ENCODE measurements at places on chromosomes 5 and 9. TPM values are rescaled to one million over a fixed set of nuclear protein-coding genes. Genes with fewer than 3 reads are reported as not detected.

Gene RAPGEF6
- 8.7 TPM for polyA plus RNA-seq

DNA sequence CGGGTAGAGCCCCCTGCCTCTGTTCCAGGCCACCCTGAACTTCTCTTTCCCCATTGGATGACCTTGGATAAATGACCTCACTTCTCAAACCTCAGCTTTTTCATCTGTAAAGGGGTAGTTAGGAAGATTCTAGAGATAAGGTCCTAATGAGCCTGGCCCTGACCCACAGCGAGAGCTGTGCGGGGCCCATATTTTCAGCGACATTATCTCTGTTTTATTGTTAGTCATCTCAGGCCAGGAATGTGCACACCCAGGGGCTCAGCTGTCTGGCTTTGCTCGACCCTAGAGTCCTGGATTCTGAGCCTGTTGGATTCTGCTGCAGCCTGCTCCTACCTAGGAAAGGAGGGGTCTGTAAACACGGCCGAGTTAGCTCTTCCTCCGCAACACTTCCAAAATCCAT lies 81.2 kb upstream of the LMX1B start:
- no peak for DNase-seq
- H3K27me3 ChIP-seq, result peaks cover 6% of the 10 kb centered on the region
- no peaks in the 10 kb centered on the region for H3K36me3 ChIP-seq
- no peak overlapping the region for H3K27ac ChIP-seq

GRCh38 chr5:131615957-131616356 lies 19.1 kb downstream of the RAPGEF6 start:
- DNase-seq, result no peak
- no peak overlapping the region for H3K4me3 ChIP-seq
- H3K36me3 ChIP-seq, result no peaks in the 10 kb centered on the region
- no peaks in the 10 kb centered on the region for H3K4me1 ChIP-seq
- no peaks in the 10 kb centered on the region for H3K27me3 ChIP-seq
- H3K27ac ChIP-seq, result no peak overlapping the region

DNA sequence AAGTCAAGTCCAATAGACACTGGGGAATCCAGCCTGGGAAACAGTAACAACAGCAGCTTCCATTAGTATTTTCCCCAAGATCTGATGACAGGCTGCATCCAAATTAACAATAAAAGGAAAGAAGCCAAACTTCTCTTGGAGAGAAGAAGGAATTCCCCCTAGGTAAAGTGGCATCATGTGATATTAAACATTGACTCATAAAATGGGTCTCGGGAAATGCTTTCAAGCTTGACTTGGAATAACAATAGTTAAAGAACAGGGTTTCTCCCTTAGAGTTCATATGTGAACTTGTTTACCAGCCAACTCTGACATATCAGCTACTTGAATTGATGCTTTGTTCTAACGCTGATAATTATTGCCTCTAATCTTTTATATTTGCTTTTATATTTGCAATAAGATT lies 45.4 kb downstream of the ENTREP1 start:
- DNase-seq, result no peak
- no peaks in the 10 kb centered on the region for H3K36me3 ChIP-seq
- H3K27ac ChIP-seq, result no peak overlapping the region
- no peak overlapping the region for H3K4me3 ChIP-seq
- no peaks in the 10 kb centered on the region for H3K27me3 ChIP-seq

DNA sequence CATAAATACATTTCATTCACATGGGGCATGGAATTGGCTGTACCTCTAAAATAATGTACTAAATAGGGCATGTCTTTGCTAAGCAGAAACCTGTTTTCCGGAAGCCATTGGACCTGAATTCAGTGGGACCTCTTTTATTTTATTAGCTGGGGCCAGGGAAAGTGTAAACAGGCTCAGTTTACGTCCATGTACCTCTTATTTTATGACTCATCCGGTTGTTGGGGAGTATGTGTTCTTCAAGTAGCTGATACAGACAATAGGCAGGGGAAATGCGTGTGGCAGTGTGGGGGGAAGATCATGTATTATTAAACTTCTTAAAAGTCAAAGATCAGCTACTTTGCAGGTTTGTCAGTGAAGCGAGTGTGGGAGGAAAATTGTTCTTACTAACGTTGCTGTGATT lies 1.4 kb upstream of the GDNF start:
- peak overlapping the region; percentile 80 for H3K27ac ChIP-seq
- no peak overlapping the region for H3K4me3 ChIP-seq
- no peaks in the 10 kb centered on the region for H3K27me3 ChIP-seq
- no peaks in the 10 kb centered on the region for H3K36me3 ChIP-seq
- H3K4me1 ChIP-seq, result peaks cover 20% of the 10 kb centered on the region

- H3K27me3 ChIP-seq, result no peaks in the 10 kb centered on the region
- H3K4me3 ChIP-seq, result no peak overlapping the region
- DNase-seq, result no peak
- no peaks in the 10 kb centered on the region for H3K36me3 ChIP-seq
- no peaks in the 10 kb centered on the region for H3K4me1 ChIP-seq
- no peak overlapping the region for H3K27ac ChIP-seq
Measured at GRCh38 chr5:93911609-93912008, 170.2 kb upstream of the POU5F2 start.

DNA sequence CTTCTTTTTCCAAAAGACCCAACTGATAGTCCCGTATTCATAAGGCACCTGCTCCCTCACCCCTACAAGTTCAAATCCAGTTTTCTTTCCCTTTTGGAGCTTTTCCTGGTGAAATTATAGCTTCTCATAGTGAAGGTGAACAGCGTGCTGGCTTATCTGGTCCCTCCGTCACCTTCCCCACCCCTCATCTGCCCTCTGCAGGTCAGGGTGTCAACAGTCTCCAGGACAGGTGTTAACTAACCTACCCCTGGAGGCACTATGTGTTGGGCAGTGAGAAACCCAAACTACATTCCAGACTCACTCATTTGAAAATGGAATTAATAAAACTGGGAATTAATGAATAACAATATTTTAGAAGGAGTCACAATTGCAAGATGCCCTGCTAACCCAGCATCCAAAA lies 109.0 kb upstream of the TAS2R1 start:
- no peaks in the 10 kb centered on the region for H3K27me3 ChIP-seq
- H3K4me3 ChIP-seq, result no peak overlapping the region
- no peak for DNase-seq

GRCh38 chr5:138243794-138244193 lies 30.6 kb downstream of the GFRA3 start:
- peaks cover 41% of the 10 kb centered on the region for H3K27me3 ChIP-seq
- H3K4me1 ChIP-seq, result peaks cover 3% of the 10 kb centered on the region
- DNase-seq, result no peak

- no peak overlapping the region for H3K4me3 ChIP-seq
- H3K27me3 ChIP-seq, result no peaks in the 10 kb centered on the region
Measured at GRCh38 chr5:168734620-168735300, 155.6 kb upstream of the PANK3 start.

DNA sequence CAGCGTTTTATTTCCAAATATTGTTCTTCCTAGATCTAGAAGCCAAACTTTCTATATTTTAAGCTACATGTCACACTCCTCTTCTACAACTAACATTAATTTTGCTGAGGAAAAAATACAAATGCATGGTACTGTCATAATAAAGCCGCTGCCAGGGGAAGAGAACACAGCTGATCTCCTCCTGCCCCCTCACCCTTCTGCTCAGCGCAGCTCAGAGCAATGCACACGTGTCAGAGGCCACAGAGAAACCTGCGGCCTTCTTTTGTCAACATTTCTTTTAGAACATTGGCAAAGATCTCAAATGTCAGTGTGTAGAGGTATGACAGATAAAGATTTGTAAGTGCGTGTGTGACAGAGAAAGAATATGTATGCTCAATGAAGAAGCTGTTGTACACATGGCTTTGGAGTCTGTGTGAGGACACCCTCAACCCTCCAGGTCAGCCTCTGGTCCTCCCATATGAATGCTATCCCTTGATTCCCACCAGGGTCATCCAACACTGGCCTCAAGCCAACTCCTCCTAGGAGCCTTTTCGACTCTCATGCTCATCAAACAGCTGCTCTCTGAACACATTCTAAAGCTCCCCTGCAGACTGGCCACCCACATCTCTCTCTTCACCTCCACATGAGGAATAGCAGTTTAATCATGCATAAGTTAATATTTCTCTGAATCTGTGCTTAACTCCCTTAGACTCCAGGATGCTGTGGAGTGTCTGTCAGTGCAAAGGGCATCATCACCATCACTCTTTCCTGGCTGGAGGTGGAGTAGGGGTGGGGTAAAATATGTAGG lies 40.9 kb downstream of the TAS2R1 start:
- no peaks in the 10 kb centered on the region for H3K27me3 ChIP-seq
- H3K4me3 ChIP-seq, result no peak overlapping the region
- H3K27ac ChIP-seq, result no peak overlapping the region
- no peak for DNase-seq

Gene IFNA21
- not detected for polyA plus RNA-seq

DNA sequence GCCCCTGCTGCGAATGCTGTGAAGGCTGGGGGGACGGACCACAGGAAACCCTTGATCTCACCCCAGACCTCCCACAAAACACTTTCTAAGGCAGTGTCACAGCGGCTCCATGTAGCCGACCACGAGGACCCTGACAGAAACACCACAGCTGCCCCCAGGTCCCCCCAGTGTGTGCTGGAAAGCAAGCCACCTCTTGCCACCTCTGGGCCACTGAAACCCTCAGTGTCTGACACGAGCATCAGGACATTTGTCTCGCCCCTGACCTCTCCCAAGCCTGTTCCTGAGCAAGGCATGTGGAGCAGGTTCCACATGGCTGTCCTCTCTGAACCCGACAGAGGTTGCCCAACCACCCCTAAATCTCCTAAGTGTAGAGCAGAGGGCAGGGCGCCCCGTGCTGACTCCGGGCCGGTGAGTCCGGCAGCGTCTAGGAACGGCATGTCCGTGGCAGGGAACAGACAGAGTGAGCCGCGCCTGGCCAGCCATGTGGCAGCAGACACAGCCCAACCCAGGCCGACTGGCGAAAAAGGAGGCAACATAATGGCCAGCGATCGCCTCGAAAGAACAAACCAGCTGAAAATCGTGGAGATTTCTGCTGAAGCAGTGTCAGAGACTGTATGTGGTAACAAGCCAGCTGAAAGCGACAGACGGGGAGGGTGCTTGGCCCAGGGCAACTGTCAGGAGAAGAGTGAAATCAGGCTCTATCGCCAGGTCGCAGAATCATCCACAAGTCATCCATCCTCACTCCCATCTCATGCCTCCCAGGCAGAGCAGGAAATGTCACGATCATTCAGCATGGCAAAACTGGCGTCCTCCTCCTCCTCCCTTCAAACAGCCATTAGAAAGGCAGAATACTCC lies 84.7 kb downstream of the GOLPH3 start:
- no peak overlapping the region for H3K27ac ChIP-seq
- no peak for DNase-seq
- H3K4me1 ChIP-seq, result no peaks in the 10 kb centered on the region
- H3K36me3 ChIP-seq, result peaks cover 3% of the 10 kb centered on the region
- no peak overlapping the region for H3K4me3 ChIP-seq
- no peaks in the 10 kb centered on the region for H3K27me3 ChIP-seq

- DNase-seq, result no peak
- no peak overlapping the region for H3K27ac ChIP-seq
- H3K4me1 ChIP-seq, result no peaks in the 10 kb centered on the region
- H3K27me3 ChIP-seq, result no peaks in the 10 kb centered on the region
- no peak overlapping the region for H3K4me3 ChIP-seq
- no peaks in the 10 kb centered on the region for H3K36me3 ChIP-seq
Measured at GRCh38 chr5:125151150-125151900, 404.9 kb upstream of the ZNF608 start.

DNA sequence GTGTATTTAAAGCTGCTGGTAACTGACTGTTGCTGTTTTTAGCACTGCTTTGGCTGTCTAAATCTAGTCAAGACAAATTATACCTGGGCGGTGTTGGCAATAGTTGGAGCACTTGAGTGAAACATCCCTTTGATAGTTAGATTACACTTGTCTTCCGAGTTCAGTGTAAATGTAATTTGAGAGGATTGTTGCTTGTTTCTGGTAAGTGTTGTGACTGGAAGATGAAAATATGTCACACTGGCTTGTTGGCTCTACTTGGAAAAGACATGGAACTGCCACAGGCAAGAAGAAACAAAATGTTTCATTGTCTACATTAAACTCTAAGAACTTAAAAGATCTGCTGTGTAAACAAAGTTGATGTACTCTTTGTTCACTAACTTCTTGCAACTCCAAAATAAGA lies 49.2 kb upstream of the PTPRD start:
- no peaks in the 10 kb centered on the region for H3K36me3 ChIP-seq
- DNase-seq, result no peak
- no peak overlapping the region for H3K4me3 ChIP-seq
- H3K27ac ChIP-seq, result no peak overlapping the region

Gene RIC1
- 19.6 TPM for polyA plus RNA-seq

- DNase-seq, result no peak
- H3K27ac ChIP-seq, result no peak overlapping the region
- H3K36me3 ChIP-seq, result no peaks in the 10 kb centered on the region
- H3K27me3 ChIP-seq, result peaks cover 8% of the 10 kb centered on the region
- H3K4me3 ChIP-seq, result no peak overlapping the region
- no peaks in the 10 kb centered on the region for H3K4me1 ChIP-seq
Measured at GRCh38 chr9:89978185-89978584, 373.4 kb downstream of the GADD45G start.

- peaks cover 2% of the 10 kb centered on the region for H3K4me1 ChIP-seq
- no peaks in the 10 kb centered on the region for H3K36me3 ChIP-seq
- peak overlapping the region; percentile 15 for H3K4me3 ChIP-seq
- H3K27ac ChIP-seq, result no peak overlapping the region
- DNase-seq, result no peak
- no peaks in the 10 kb centered on the region for H3K27me3 ChIP-seq
Measured at GRCh38 chr9:10268531-10269485, 344.0 kb downstream of the PTPRD start.

- H3K4me3 ChIP-seq, result no peak overlapping the region
- no peak for DNase-seq
- H3K27me3 ChIP-seq, result no peaks in the 10 kb centered on the region
- no peaks in the 10 kb centered on the region for H3K4me1 ChIP-seq
- no peak overlapping the region for H3K27ac ChIP-seq
- H3K36me3 ChIP-seq, result no peaks in the 10 kb centered on the region
Measured at GRCh38 chr5:55510523-55510880, 24.3 kb downstream of the PLPP1 start.

DNA sequence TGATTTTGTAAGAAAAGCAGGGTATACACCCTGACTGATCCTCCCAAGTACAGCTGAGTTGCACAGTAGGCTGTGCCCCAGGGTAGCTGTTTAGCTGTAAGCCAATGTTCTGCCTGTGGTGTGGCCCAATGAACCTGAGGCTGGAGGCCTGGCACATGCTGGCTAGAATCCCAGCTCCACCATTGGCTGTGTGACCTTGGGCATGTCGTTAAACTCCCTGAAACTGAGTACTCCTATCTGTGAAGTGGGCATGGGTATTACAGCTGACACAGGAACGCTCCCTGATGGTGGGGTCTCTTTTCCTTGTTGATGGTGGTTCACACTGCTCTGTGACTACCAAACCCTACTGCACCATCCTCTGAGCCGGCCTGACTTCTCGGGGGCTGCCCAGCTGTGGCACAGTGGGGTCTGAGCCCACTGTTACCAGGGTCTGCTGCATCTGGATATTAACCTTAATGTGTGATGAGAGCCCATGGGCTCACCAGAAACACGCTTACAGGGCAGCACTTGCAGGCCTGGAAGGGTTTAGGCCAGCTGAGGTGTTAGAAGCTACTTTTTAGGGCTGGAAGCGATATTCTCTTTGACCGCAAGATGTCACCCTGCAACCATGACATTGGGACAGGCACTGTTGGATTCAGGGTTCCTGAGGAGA lies 7.0 kb upstream of the GADD45G start:
- peaks cover 25% of the 10 kb centered on the region for H3K27me3 ChIP-seq
- H3K4me1 ChIP-seq, result no peaks in the 10 kb centered on the region
- H3K27ac ChIP-seq, result no peak overlapping the region
- DNase-seq, result no peak
- H3K36me3 ChIP-seq, result no peaks in the 10 kb centered on the region
- no peak overlapping the region for H3K4me3 ChIP-seq

Gene SERF1A
- polyA plus RNA-seq, result 4.1 TPM

GRCh38 chr5:148733601-148734438 lies 79.5 kb upstream of the HTR4 start:
- H3K4me1 ChIP-seq, result peaks cover 5% of the 10 kb centered on the region
- H3K36me3 ChIP-seq, result no peaks in the 10 kb centered on the region
- H3K27me3 ChIP-seq, result no peaks in the 10 kb centered on the region
- no peak overlapping the region for H3K27ac ChIP-seq

All from keratinocyte (primary cell).